ENCODE measurements at places on chromosomes 6 and 20.
A peak's percentile ranks its signal among the peaks of the same experiment; 100 is the strongest.

- DNase-seq = no peak
These were observed 110.5 kb downstream of the HAO1 start for GRCh38 chr20:7829776-7830175.

- no peak for DNase-seq
These were observed 9.6 kb upstream of the PLG start for GRCh38 chr6:160692369-160692959.

DNA sequence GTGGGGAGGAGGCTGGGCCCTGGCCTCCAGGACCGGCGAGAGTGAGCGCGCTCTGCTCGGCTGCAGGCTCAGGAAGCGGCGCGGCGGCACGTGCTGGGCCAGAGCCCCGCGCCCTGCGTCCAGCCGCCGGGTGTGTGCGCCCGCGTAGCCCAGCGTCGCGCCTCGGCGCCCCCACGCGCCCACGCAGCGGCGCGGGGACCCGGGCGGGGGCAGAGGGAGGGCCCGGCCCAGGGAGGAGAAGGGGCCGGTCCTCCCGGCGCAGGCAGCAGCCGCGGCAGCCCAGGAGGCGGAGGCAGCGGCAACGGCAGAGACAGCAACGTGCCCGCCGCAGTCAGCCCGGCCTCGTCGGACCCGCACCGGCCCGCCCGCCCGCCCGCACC, at the start of gene EYA2:
TSS of gene EYA2 (plus strand) at position 265 of the 380 bp plus-strand sequence. CDS start 95,168 bp downstream, outside the sequence.
- DNase-seq = no peak

DNA sequence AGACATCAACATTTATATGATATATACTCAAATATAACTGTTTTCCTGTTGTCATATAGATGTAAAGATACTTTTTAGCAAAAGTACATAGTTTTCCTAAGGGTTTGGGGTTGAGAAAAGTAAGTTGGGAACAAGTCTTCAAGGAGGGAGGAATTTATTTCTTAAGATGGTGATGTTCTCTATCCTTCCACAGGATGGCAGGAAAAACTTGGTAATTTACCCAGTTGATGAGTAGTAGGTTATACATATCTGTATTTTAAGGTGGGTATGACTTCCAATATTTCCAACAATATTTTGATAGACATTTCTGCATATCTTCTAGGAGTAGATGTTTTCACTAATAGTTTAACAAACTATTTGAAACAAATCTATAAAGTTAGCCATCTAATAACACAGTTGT, 254.4 kb downstream of the RIMS1 start:
- DNase-seq = no peak

GRCh38 chr20:50848846-50849673, 54.2 kb downstream of the BCAS4 start:
- no peak for DNase-seq

DNA sequence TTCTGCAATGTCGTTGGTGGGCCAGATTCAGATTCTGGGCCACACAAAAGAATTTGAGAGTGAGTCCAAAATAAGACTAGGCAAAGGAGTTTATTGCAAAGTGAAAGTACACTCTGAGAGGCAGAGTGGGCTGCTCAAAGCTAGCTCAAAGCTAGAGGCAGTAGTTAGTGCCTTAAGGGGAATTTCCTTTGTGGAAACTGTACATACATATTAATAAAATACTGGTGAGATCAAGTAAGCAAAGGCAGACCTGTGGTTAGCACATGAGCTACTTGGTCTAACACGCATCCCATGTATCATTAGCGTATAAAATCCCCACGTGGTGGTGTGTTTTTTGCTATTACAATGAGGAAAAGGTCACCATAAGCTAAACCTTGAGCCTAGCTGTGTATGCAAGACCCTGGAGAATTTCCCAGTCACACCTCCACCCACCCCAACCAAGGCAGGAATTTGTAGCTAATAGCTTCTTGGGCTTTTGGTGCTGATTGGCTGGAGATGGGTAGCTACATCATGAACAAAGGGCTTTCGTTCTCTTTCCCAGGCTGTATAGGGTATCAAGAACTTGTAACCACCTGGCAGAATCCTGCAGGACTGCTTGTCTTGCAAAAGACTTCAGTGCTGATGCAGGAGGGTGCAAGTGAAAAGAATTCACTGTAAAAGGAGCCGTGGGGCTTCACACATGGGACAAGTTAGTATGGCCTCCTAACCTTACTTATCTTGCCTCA, 14.7 kb upstream of the TRIM26 start:
- no peak for DNase-seq

DNA sequence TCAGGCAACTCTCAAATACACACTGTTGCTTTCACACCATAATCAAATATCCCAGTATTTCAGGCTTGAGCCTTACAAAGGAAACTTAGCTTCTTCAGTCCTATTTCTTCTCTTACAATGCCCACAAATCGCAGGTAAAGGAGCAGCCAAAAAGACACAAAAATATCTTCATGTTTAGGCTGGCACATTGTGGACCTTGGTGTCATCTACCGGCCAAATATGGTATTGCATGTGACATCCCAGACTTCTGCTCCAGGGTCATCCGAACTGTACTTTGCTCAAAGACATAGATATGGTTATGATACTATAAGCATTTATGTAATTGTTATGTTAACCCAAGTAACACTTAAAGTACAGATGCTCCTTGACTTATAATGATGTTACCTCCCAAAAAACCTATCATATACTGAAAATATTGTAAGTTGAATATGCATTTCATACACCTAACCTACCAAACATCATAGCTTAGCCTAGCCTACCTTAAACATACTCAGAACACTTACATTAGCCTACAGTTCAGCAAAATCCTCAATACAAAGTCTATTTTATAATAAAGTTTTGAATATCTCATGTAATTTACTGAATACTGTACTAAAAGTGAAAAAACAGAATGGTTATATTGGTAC, 4.6 kb downstream of the OR2H2 start:
- peak; percentile 25 for DNase-seq

Measured in activated T-helper 9 cell treated with anti-CD3 and anti-CD28 coated beads, Interleukin-2, amount 50 U/mL, for 16 hours (primary cell).